Activated CD8-positive, alpha-beta T cell treated with anti-CD3 and anti-CD28 coated beads, Interleukin-2, amount 10 ng/mL, durations not matched to agents 7 days and 5 days (primary cell): ENCODE measurements at places on chromosomes 1 and 21.

DNA sequence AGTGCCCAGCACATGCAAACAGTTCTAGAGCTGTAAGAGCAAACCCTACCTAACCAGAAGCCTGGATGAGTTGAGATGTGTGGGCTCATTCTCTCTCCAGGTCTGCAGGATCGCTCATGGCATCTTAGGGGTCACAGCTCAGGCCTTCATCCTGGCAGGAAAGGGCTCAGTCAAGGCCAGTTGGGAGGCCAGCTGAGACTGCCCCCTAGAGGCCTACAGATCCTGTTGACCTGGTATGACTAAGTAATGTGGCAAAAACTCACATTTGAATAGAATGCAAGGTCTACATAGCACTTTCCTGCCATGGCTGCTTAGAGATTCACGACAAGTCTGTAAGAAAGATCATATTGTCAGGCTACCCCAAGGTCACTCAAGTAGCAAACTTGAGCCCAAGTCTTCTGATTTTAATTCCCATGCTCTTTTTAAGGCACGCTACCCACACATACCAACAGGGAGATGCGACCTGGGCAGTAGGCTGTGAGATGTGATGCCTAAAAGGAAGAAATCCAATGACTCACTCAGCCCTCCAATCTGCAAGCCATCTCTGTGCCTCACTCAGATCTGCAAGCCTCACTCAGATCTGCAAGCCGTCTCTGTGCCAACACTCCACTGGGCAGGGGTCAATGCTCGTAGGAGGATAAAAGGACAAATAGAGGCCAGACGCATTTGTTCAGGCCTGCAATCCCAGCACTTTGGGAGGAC, 5.1 kb upstream of the CAPN8 start:
- peaks cover 4% of the 10 kb centered on the region for H3K27me3 ChIP-seq
- no peaks in the 10 kb centered on the region for H3K36me3 ChIP-seq
- H3K4me1 ChIP-seq: no peaks in the 10 kb centered on the region
- peak; percentile 24 for DNase-seq
- no peak overlapping the region for H3K4me3 ChIP-seq

- DNase-seq: no peak
- no peaks in the 10 kb centered on the region for H3K4me1 ChIP-seq
- H3K27me3 ChIP-seq: peaks cover 7% of the 10 kb centered on the region
Observed at GRCh38 chr21:35635261-35635660, 425.1 kb downstream of the SETD4 start.

GRCh38 chr21:39217356-39218081, 34.3 kb upstream of the PSMG1 start:
- no peaks in the 10 kb centered on the region for H3K4me1 ChIP-seq
- H3K4me3 ChIP-seq: no peak overlapping the region
- no peak overlapping the region for H3K27ac ChIP-seq
- no peak for DNase-seq

- DNase-seq: no peak
- H3K36me3 ChIP-seq: no peaks in the 10 kb centered on the region
- H3K27me3 ChIP-seq: no peaks in the 10 kb centered on the region
- H3K27ac ChIP-seq: no peak overlapping the region
- no peaks in the 10 kb centered on the region for H3K4me1 ChIP-seq
- no peak overlapping the region for H3K4me3 ChIP-seq
Observed at GRCh38 chr1:63042278-63042677, 258.3 kb downstream of the ATG4C start.

GRCh38 chr1:165376041-165376810, 19.7 kb upstream of the LMX1A start:
- peaks cover 17% of the 10 kb centered on the region for H3K4me1 ChIP-seq
- peaks cover 68% of the 10 kb centered on the region for H3K27me3 ChIP-seq
- no peak for DNase-seq

DNA sequence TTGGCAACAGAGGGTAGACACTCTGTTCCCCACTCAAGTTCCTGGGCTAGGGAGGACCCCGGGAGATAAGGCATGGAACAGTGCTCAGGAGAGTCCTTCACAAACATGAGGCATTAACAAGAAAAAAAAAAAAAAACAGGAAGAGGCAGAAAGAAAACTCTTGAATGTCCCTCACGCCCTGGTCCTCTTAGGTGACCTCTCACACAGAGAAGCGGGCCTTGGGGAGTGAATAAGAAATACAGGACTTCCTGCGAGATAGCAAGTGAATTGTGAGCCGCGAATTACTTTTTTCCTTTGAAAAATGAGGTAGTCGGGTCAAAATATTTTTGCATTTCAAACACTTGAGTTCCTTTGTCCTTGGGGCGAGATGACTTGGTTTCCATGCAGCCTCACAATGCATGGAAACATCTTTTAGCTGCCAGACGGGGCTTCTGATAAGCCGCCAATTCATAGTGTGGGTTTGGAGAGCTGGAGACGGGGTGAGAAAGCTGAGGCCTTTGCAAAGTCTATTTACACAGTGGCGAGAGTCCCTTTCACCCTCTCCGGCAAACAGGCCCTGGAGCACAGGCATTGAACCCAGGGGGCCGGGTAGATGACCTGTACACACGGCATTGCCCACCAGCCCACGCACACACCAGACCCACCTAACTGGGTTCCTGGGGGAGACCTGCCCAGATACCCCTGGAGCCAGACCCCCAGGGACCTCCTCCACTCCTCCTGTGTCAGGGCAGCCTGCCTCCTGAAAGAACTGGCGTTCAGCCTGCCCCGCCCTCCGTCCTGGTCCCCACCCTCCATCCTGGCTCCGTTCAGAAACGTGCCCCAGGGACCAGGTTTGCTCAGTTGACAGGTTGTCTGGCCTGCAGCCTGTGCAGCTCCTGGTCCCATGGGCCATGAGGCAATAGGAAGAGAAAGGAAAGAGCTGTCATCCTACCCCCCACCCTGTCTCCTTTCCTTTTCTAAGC, 192.3 kb downstream of the PRDM16 start:
- DNase-seq: no peak
- H3K27ac ChIP-seq: no peak overlapping the region
- no peaks in the 10 kb centered on the region for H3K4me1 ChIP-seq
- no peaks in the 10 kb centered on the region for H3K36me3 ChIP-seq

- no peak overlapping the region for H3K27ac ChIP-seq
- no peak overlapping the region for H3K4me3 ChIP-seq
- peaks cover 29% of the 10 kb centered on the region for H3K4me1 ChIP-seq
- H3K27me3 ChIP-seq: no peaks in the 10 kb centered on the region
- no peaks in the 10 kb centered on the region for H3K36me3 ChIP-seq
Observed at GRCh38 chr1:41978986-41979385, 60.3 kb upstream of the HIVEP3 start.

- peak overlapping the region; percentile 92 for H3K27ac ChIP-seq
- H3K4me3 ChIP-seq: peak overlapping the region; percentile 85
- peaks cover 32% of the 10 kb centered on the region for H3K4me1 ChIP-seq
- peaks cover 18% of the 10 kb centered on the region for H3K36me3 ChIP-seq
Observed at GRCh38 chr1:236795757-236796667, 920 bp downstream of the MTR start.

DNA sequence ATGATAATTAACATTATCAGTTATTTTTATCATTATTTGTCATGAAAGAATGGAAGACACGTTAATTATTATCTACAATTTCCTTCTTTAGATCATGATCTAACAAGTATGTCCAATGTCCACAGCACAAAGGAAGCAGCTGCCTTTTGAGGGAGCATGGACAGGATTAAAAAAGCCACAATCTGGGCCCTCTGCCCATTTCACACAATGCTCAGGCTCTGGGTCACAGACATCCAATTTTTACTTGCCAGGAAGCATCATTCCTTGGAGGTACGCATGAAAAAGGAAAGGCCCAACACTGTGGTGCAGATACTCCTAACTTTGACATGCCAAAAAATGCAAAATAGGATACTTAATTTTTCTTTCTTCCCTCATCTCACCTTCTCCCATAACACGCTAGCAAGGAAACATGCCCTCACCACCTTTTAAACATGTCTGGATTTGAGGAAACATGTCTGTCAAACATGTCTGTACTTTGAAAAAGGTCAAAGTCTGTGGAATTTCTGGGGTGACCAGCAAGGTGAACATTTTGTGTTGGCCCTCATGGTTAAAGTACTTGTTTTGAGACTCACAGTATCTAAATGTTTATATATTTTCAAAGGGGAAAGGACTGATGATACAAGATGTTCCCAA, 40.0 kb downstream of the GADD45A start:
- DNase-seq: no peak
- H3K36me3 ChIP-seq: no peaks in the 10 kb centered on the region
- H3K27ac ChIP-seq: no peak overlapping the region
- H3K27me3 ChIP-seq: no peaks in the 10 kb centered on the region

GRCh38 chr1:16165073-16165364, 9.2 kb upstream of the EPHA2 start:
- H3K27me3 ChIP-seq: peaks cover 25% of the 10 kb centered on the region
- no peak overlapping the region for H3K27ac ChIP-seq
- no peak for DNase-seq
- H3K36me3 ChIP-seq: no peaks in the 10 kb centered on the region
- H3K4me1 ChIP-seq: peaks cover 53% of the 10 kb centered on the region
- H3K4me3 ChIP-seq: no peak overlapping the region

DNA sequence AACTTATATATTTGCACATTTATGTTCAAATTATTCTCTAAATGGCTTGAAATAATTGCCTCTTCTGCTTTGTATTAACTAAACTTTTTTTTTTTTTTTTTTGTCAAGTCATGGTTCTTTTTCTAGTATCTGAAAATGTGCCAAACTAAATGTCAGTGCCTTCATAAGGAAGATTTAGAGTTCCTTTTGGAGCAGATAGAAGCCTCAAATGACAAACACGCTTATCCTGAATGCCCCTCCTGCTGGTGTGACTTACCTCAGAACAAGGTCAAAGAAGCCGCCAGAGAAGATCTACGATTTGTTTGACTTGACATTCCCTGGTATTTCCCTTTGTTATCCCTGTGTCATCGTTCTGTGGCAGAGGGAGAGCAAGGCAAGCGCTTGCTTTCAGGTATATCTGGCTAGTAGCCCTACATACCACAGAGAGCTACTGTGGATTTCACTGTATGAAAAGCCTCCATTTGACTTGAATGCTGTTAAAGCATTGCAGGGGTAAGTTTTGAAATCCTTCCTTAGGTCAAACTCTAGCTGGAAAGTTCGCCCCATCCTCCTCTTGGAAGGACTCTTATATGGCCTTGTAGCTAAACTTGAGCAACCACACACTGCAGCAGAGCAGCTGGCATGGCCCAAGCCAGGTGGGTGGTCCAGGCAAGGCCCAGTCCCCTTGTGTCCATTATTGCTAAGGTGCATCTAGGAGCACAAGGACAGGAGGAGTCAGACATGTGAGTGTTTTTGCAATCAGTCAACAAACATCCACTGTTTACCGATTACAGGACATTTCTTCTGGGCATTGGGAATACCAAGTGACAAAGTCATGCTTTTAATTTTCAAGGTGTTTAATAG, 285.4 kb upstream of the USP25 start:
- DNase-seq: no peak
- H3K27ac ChIP-seq: no peak overlapping the region
- H3K27me3 ChIP-seq: no peaks in the 10 kb centered on the region
- no peak overlapping the region for H3K4me3 ChIP-seq

DNA sequence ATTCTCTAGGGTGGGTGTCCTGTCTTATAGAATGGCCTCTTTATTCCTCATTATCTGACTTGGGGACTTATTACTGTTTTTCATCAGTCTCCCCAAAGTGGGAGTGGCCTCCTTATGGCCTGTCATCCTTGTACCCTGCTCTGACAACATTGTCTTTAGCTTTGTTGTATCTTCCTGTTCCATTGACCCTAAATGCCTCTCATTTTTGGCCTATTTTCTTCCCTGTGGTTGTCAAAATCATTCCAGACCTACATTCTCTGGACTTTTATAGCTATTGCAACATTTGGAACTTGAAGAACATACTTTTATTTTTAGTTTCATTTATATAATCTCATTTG, 9.7 kb downstream of the SFT2D2 start:
- H3K27ac ChIP-seq: no peak overlapping the region
- H3K27me3 ChIP-seq: no peaks in the 10 kb centered on the region
- no peak for DNase-seq
- peaks cover 44% of the 10 kb centered on the region for H3K4me1 ChIP-seq
- H3K36me3 ChIP-seq: peaks cover 82% of the 10 kb centered on the region

DNA sequence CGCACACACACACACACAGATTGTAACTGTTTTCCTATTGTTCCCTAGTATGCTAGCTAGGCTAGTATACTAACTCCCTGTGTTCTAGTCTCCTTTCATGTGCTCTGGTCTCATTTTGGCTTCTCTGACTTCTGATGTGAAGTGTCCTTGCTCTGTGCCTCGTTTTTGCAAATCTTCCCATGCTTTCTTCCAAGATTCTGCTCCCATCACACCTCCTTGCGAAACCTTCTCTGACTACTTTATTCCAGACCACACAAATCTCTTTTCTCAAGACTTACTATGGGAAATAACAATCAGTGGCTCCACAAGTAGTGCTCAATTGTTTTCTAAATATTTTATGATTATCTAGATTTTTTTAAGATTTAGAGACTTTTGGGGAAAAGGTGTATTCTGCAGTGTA, 10.3 kb downstream of the PRRX1 start:
- H3K36me3 ChIP-seq: peaks cover 3% of the 10 kb centered on the region
- no peak overlapping the region for H3K4me3 ChIP-seq
- no peaks in the 10 kb centered on the region for H3K4me1 ChIP-seq
- DNase-seq: no peak
- no peak overlapping the region for H3K27ac ChIP-seq

GRCh38 chr1:156910309-156910782, 10.1 kb upstream of the LRRC71 start:
- no peak overlapping the region for H3K4me3 ChIP-seq
- H3K27me3 ChIP-seq: peaks cover 3% of the 10 kb centered on the region
- H3K4me1 ChIP-seq: peaks cover 5% of the 10 kb centered on the region
- peak; percentile 69 for DNase-seq
